ENCODE measurements at places on chromosomes 12 and 14.

DNA sequence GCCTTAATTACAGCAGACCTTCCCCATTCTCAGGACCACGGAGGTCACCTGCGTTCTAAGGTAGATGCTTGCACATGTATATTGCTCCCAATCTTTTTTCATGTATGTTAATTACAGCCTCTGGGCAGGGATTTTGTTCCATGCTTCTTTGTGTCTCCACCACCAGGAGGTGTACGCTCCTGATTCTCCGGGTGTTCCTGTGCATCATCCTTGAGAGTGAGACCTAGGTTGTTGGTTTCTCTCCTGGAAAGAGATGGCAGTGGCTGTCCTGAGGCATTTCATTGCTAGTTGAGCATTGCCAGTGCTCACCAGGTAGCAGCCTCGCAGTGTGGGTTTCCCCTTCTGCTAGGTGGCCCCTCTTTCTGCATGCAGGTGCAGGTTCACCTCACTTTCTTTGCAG, 52.8 kb downstream of the KCNK13 start:
- no peak for DNase-seq

GRCh38 chr12:44830566-44831055, 45.5 kb downstream of the NELL2 start:
- no peak for DNase-seq

- DNase-seq: no peak
Observed at GRCh38 chr12:128018067-128018466, 248.9 kb upstream of the TMEM132C start.

DNA sequence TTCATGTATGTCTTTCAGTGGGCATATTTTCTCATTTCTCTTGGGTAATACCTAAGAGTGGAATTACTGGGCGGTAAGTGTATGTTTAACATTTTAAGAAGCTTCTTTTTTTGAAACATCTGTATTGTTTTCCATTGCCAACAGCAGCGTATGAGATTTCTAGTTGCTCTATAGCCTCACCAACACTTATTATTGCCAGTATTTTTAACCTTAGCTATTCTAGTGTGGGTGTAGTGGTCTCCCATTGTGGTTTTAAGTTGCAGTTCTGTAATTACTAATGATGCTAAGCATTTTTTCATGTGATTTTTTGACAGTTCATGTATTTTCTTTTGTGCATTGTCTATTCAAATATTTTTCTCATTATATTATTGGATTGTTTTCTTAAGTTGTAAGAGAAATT, 101.9 kb upstream of the EEA1 start:
- DNase-seq: no peak

Measured in esophagus squamous epithelium (tissue), 5 donors.